ENCODE measurements at places on chromosomes 5 and 9.

- no peak for DNase-seq
Measured at GRCh38 chr5:34571677-34572041, 84.5 kb upstream of the RAI14 start.

DNA sequence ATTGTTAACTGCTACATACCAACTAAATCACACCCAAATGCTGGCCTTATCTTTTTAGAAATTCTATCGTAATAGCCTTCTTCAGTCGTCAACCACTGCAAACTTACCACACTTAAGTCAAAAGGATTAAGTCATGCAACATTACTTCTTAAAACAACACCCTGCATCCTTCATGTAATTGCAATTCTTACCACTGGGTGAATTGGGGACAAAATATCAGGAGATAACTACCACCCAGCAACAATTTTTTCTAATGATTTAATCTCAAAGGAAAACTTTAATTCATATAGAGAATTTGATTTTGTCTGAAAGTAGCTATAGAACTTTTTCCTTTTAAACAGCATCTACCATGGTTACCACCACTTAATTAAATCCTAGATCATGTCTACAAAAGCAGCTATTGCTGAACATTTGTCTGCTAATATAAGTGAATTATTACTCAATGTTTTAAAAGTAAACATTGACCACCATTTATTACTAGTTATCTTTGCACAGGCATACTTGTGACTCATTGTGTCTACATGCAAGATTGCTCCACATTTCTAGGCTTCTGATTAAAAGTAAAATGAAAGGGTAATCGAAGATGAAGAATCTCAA is 10.5 kb downstream of the MLLT3 start:
- no peak for DNase-seq

DNA sequence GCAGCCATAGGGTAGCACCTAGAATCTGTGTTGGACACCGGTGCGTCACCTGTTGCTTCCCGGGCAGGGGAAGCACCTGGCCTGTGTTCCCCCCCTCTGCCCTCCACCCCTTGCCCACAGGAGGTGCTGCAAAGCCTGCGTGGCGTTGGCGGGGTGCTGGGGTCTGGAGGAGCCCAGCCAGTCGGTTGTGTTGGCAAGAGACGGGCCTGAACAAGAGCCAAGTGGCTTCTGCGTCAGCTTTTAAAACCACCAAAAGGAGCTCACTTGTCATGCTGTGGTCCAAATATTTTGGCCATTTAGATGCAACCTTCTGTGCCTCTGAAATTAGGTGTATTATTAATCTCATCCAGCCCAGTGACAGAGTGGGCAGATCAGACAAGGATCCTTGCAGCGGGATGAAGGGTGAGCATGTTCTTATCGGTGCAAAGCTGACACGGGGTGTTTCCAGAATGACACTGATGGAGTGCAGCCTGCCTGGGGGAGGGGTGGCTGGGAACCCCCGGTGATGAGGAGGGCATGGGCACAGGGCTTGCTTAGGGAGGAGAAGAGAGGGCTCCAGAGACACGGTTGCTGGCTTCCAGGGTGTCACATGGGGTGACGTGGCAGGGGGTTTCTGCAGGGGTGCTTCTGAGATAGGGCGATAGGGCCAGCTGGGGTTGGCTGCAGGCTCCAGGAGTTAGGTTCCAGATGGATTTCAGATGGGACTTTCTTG is 9.7 kb upstream of the RXRA start:
- DNase-seq = peak; percentile 74

DNA sequence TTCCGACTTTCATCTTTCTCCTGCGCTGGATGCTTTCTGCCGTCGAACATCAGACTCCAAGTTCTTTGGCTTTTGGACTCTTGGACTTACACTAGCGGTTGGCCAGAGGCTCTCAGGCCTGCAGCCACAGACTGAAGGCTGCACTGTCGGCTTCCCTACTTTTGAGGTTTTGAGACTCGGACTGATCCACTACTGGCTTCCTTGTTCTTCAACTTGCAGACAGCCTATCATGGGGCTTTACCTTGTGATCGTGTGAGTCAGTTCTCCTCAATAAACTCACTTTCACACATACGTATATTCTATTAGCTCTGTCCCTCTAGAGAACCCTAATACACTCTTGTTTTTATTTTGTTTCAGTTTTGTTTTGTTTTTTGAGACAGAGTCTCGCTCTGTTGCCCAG is 10.3 kb downstream of the FKBP15 start:
- DNase-seq = no peak

- no peak for DNase-seq
Measured at GRCh38 chr9:80928697-80929096, 760.6 kb downstream of the TLE1 start.

- no peak for DNase-seq
Measured at GRCh38 chr5:64971513-64971912, 202.8 kb downstream of the CWC27 start.

DNA sequence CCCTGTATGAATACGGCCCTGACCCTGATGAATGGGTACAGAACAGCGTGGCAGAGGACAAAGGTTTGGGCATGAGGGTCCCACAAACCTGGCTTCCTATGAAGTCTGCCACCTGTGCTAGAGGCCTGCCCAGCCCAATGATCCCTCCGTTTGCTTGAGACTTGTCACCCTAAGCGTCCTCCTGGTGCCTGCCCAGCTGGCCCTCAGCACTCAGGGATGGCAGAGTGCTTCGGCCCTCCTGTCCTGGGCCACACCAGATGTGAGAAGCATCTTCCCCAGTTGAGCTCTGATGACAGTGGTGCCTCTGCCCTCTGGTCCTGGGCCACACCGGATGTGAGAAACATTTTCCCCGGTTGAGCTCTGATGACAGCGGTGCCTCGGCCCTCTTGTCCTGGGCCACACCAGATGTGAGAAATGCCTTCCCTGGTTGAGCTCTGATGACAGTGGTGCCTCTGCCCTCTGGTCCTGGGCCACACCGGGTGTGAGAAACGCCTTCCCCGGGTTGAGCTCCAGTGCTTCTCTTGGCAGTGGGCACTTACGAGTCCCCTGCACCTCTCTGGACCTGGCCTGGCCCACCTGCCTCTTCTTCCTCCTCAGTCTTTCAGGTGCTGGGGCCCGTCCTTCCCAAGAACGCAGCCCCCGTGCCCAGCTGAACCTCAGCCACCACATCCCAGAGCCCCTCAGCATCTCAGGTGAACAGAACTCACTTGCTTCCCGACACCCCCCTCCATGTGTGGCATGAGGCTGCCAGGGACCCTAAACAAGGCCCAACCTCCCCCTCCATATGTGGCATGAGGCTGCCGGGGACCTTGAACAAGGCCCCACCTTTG is 253.1 kb upstream of the IRX1 start:
- no peak for DNase-seq

GRCh38 chr9:134403682-134404301 is 77.5 kb downstream of the RXRA start:
- DNase-seq = peak; percentile 93

DNA sequence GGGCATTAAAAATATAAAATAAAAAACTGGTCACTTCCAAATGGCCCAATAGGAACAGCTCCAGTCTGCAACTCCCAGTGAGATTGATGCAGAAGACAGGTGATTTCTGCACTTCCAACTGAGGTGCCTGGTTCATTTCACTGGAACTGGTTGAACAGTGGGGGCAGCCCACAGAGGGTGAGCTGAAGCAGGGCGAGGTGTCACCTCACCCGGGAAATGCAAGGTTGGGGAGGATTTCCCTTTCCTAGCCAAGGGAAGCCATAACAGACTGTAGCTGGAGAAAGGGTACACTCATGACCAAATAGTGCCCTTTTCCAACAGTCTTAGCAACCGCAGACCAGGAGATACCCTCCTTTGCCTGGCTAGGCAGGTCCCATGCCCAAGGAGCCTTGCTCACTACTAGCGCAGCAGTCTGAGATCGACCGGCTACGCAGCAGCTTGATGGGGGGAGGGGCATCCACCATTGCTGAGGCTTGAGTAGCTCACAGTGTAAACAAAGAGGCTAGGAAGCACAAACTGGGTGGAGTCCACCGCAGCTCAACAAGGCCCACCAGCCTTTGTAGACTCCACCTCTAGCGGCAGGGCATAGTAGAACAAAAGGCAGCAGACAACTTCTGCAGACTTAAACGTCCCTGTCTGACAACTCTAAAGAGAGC is 12.7 kb downstream of the RLN1 start:
- peak; percentile 36 for DNase-seq

All from right cardiac atrium (tissue), 5 donors.